Right lobe of liver (tissue), 6 donors: ENCODE measurements at places on chromosomes 16 and 17.

DNA sequence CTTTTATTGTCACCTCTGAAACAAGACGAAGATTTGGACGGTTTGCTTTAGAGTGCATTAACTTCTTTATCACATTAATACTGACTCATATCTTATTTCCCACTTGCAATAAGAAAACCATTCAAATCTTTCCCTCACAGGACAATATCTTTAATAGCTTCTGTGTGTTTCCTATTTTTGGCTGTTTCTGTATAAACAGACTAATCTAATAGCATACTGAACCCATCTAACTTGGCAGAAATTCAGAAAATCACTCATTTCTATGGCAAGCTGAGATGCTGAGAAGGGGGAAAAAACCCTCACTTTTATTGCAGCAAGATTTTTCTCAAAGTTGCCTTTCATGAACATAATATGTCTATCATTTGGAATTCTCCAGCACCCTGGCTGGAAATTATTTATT is 524.9 kb downstream of the WWOX start:
- no peak overlapping the region for H3K27ac ChIP-seq
- no peaks in the 10 kb centered on the region for H3K27me3 ChIP-seq
- H3K4me3 ChIP-seq = no peak overlapping the region
- H3K36me3 ChIP-seq = no peaks in the 10 kb centered on the region

- H3K27ac ChIP-seq = no peak overlapping the region
- H3K27me3 ChIP-seq = no peaks in the 10 kb centered on the region
- H3K4me3 ChIP-seq = no peak overlapping the region
- H3K36me3 ChIP-seq = no peaks in the 10 kb centered on the region
Measured at GRCh38 chr17:19332371-19333131, 30.0 kb downstream of the B9D1 start.

- no peak overlapping the region for H3K4me3 ChIP-seq
- H3K4me1 ChIP-seq = no peaks in the 10 kb centered on the region
- no peaks in the 10 kb centered on the region for H3K27me3 ChIP-seq
- H3K27ac ChIP-seq = no peak overlapping the region
- no peaks in the 10 kb centered on the region for H3K36me3 ChIP-seq
Measured at GRCh38 chr17:49157784-49158183, 25.2 kb downstream of the B4GALNT2 start.

DNA sequence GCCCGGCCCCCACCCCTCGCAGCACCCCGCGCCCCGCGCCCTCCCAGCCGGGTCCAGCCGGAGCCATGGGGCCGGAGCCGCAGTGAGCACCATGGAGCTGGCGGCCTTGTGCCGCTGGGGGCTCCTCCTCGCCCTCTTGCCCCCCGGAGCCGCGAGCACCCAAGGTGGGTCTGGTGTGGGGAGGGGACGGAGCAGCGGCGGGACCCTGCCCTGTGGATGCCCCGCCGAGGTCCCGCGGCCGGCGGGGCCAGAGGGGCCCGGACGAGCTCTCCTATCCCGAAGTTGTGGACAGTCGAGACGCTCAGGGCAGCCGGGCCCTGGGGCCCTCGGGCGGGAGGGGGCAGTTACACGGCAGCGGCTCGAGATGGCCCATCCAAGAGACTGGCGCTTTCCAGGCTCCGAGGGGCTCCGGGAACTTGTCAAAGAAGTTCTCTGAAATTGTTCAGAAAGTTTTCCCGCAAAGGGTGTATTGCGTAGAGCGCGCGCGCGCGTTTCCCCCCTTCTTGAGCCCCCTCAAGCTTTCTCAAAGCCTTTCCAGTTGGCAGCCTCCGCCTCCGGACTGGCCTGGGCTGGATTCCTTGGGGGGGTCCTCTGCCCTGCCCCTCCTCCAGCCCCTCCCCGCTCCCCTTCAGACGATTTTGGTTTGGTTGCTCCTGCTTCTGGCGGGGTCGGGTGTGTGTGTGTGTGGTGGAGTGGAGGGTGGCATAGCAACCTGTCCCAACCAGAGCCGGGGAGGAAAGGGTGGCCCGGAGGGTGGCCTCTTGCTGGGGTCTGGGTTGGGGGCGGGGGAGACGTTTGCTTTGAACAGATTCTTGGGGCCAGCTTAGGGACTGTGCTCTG is 504 bp downstream of the ERBB2 start:
- no peaks in the 10 kb centered on the region for H3K36me3 ChIP-seq
- peaks cover 51% of the 10 kb centered on the region for H3K4me1 ChIP-seq
- H3K4me3 ChIP-seq = peak overlapping the region; percentile 78
- no peak for DNase-seq
- H3K27ac ChIP-seq = peak overlapping the region; percentile 34

- H3K36me3 ChIP-seq = peaks cover 28% of the 10 kb centered on the region
- no peaks in the 10 kb centered on the region for H3K4me1 ChIP-seq
- DNase-seq = no peak
- H3K27ac ChIP-seq = no peak overlapping the region
- no peak overlapping the region for H3K4me3 ChIP-seq
Measured at GRCh38 chr17:44848961-44849489, 1.3 kb downstream of the HIGD1B start.

DNA sequence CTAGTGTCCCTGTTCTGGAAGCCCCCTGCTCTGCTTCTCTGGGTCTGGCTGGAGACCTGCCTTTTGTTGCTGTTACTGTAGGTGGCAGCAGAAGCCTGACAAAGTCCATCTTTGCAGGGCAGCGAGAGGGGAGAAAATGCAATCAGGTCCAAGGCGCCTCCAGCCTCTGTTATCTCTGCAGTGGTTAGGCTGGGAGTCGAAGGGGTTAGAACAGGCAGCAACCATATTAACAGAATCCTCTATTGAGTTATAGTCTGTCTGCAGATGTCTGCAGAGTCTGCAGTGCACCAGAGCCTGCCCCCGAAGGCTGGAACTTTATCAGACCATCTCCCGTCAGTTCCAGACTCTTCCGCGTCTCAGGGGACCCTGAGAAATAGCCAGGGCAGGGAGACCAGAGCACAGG is 404.9 kb upstream of the EEF2KMT start:
- DNase-seq = no peak
- no peak overlapping the region for H3K27ac ChIP-seq
- H3K4me3 ChIP-seq = no peak overlapping the region
- H3K36me3 ChIP-seq = no peaks in the 10 kb centered on the region

- no peak overlapping the region for H3K27ac ChIP-seq
- no peaks in the 10 kb centered on the region for H3K36me3 ChIP-seq
- H3K27me3 ChIP-seq = no peaks in the 10 kb centered on the region
- H3K4me3 ChIP-seq = no peak overlapping the region
- DNase-seq = peak; percentile 17
Measured at GRCh38 chr16:57944970-57945739, 25.8 kb downstream of the CNGB1 start.

DNA sequence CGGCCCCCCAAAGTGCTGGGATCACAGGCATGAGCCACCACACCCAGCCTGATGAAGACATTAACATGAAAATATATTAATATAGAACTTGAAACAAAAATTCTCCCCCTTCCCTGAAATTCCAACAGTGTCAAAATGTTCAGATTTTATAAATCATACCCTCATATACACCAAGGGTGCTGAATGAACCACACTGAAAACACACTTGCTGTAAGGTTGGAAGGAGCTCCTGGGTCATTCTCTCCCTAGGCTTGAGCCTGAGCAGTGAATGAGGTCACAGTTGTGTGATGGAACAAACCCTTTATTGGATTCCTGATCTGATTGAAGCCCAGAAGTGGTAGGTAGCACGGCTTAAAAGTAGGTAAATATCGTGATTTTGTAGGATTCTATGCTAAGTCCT is at the start of gene EFCAB3:
EFCAB3 (plus strand) TSS at position 301 of the 400 bp plus-strand sequence. CDS start 2,427 bp downstream, outside the sequence.
- H3K4me1 ChIP-seq = no peaks in the 10 kb centered on the region
- no peak for DNase-seq
- no peaks in the 10 kb centered on the region for H3K27me3 ChIP-seq
- H3K36me3 ChIP-seq = no peaks in the 10 kb centered on the region
- no peak within 1 kb of the TSS for H3K27ac ChIP-seq

DNA sequence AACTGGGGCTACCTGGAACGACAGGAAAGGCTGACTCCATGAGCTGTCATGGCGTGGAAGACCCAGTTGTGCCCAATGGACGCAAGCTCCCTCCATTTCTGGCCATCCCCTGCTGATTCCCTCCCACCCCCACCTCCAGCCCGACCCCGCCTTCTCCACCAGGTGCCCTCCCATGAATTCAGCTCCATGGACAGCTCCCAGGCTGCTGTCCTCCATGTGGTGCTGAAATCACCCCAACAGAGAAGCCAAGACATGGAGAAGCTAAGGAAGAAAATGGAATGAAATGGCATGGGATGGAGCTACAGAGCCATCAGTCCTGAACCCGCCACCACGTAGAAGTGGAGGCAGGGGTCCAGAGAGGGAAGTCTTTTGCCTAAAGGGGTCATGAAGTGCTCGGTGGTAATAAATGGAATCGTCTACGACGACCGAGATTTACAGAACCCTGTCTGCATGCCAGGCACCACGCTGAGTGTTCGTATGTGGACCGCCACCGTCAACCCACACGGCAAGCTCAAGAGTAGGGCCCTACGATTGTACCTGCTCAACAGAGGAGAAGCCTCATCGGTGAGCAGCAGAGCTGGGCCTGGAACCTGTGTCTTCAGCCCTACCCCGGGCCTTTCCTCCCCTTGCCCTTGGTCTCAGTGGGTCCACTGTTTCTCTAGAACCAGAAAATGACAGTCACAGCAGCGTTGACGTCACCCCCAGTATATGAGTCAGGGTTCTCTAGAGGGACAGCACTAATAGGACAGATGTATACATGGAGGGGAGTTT is 9.3 kb upstream of the ZC3H18 start:
- no peaks in the 10 kb centered on the region for H3K36me3 ChIP-seq
- H3K27me3 ChIP-seq = no peaks in the 10 kb centered on the region
- no peaks in the 10 kb centered on the region for H3K4me1 ChIP-seq
- H3K4me3 ChIP-seq = no peak overlapping the region

DNA sequence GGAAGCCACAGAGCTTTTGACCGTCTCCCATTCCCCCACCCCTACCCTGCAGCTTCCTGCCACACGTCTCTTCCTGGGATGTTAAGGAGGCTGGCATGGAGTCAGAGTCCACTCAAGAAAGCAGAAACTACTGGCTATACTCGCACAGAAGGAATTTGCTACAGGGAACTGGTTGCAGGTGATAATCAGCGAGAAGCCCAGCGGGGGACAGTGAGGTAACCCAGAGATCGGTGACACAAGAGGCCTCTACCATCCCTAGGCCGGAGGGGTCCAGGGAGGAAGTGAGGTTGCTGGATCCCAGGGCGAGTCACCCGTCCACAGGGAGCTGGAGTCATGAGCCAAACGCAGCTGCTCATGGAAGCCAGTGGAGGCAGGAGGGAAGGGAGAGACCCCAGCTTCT is 93.7 kb downstream of the SDK2 start:
- H3K4me3 ChIP-seq = no peak overlapping the region
- H3K27ac ChIP-seq = no peak overlapping the region
- no peak for DNase-seq
- H3K4me1 ChIP-seq = no peaks in the 10 kb centered on the region

DNA sequence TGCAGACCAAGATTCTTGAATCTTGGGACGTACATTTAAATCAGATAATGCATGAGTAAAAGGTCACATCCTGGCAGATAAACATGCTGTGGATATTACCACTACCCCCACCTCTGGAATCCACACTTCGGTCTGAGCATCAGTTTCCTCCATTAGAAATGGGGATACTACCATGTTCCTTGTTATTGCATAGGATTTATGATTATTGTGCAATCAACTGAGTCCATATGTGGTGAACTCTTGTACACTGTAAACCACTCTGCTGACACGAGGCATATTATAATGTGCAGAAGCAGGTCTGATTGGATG is 108.7 kb downstream of the VAT1L start:
- no peak overlapping the region for H3K4me3 ChIP-seq
- no peaks in the 10 kb centered on the region for H3K4me1 ChIP-seq
- no peaks in the 10 kb centered on the region for H3K27me3 ChIP-seq
- DNase-seq = no peak
- H3K36me3 ChIP-seq = no peaks in the 10 kb centered on the region

- no peaks in the 10 kb centered on the region for H3K4me1 ChIP-seq
- H3K27me3 ChIP-seq = peaks cover 20% of the 10 kb centered on the region
- no peak overlapping the region for H3K27ac ChIP-seq
- no peak overlapping the region for H3K4me3 ChIP-seq
- no peaks in the 10 kb centered on the region for H3K36me3 ChIP-seq
Measured at GRCh38 chr17:47720196-47720595, 12.8 kb upstream of the TBX21 start.

DNA sequence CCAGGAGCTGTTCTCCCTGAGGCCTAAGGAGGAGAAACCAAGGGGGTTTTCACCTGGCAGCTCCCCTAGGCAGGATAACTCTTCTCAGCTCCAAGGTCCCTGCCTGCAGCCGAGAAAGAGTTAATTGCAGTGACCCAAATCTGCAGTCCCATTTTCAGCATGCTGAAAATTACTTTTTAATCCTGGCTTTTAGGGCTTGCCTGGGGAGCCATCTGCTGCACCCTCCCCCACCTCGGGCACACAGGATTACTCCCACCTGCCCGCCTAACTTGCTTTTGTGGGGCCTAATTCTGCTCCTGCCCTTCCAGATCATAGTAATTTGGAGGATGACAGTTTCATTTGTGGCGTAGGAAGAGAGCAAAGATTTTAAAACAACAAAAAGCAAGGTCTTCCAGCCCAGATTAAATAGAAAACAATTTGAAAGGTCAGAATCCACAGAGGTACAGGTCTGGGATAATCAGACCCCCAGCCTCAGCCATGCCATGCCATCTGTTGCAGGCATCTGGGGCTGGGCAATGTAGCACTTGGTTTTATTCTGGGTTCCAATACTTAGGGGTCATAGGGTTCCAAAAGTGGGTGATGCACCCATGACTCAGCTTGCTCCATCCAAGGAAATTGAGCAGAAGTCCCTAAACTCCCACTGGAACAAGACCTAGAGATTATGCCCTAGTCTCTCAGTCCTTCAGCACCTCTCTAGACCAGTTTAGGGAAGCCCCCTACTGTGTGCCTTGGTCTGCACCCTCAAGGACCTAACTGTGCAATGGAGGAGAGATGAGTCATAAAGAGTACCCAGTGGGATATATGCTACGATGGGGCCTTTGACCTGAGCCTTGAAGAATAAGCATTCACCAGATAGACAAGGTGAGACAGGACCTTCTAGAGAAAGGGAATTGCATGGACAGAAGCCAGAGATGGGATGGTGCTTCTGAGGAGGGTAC is 64.5 kb upstream of the NLK start:
- DNase-seq = no peak
- H3K4me3 ChIP-seq = no peak overlapping the region

DNA sequence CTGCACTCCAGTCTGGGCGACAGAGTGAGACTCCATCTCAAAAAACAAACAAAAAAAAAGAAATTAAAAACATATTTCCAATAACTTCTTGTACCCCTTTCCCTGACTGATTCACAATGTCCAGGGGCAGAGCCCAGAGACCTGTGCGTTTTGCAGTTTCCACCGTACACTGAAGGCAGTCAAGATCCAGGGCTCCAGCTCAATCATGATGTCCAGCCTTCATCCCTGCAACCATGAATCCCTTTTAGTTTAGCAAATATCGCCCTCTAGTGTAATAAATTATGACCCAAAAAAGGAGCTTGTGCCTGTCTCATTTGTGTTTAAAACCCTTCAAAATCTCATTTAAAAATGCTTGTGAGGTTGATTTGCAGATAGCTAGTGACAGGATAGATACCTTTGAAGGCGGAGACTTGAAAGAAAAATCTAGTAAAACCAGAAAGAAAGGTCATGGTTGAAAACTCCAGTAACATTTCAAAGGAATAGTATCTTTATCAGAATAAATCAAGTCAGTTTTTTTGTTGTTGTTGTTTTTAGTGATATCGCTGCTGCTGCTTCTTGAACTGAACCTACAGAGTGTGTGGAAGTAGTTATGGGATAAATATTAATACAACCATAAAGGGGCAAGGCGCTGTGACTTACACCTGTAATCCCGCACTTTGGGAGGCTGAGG is 3.7 kb upstream of the ERN1 start:
- no peak for DNase-seq
- H3K36me3 ChIP-seq = no peaks in the 10 kb centered on the region
- no peak overlapping the region for H3K4me3 ChIP-seq
